ENCODE measurements at places on chromosomes 1 and 21. TPM values are rescaled to one million over a fixed set of nuclear protein-coding genes. Genes with fewer than 3 reads are reported as not detected.

TNFRSF8 gene
- total RNA-seq = 14.9 TPM

DNAJC28 gene
- 0.16 TPM for total RNA-seq

CFHR1 gene
- not detected for total RNA-seq

SPATA1 gene
- total RNA-seq = not detected

G0S2 gene
- 16.3 TPM for total RNA-seq

LCE3D gene
- not detected for total RNA-seq

WNT2B gene
- total RNA-seq = 0.24 TPM

PCAT6 gene
- total RNA-seq = 0.48 TPM

KRTAP13-2 gene
- not detected for total RNA-seq

PODN gene
- total RNA-seq = 0.11 TPM

KIF26B gene
- total RNA-seq = 0.24 TPM

F5 gene
- 149 TPM for total RNA-seq

KRTAP21-1 gene
- not detected for total RNA-seq

C8A gene
- total RNA-seq = not detected

ZNF695 gene
- total RNA-seq = 0.48 TPM

CFAP141 gene
- total RNA-seq = not detected

KCNE2 gene
- not detected for total RNA-seq

CAPZA1 gene
- total RNA-seq = 263 TPM

FCRL1 gene
- total RNA-seq = 0.11 TPM

SRGAP2B gene
- total RNA-seq = 11.0 TPM

ORC1 gene
- 37.3 TPM for total RNA-seq

LCE1B gene
- not detected for total RNA-seq

DDR2 gene
- total RNA-seq = 0.38 TPM

OR10Z1 gene
- not detected for total RNA-seq

ZYG11B gene
- total RNA-seq = 7.7 TPM

ARMH1 gene
- 29.4 TPM for total RNA-seq

RXRG gene
- total RNA-seq = not detected

LEMD1 gene
- total RNA-seq = 0.74 TPM

ZC3H12A gene
- total RNA-seq = 64.8 TPM

NPHP4 gene
- total RNA-seq = 7.1 TPM

PROX1 gene
- 0.13 TPM for total RNA-seq

SUSD4 gene
- 1.0 TPM for total RNA-seq

CELA3A gene
- 4.0 TPM for total RNA-seq

SIM2 gene
- not detected for total RNA-seq

All from activated T-cell treated with anti-CD3 and anti-CD28 coated beads, Interleukin-2, amount 50 U/mL, for 4 hours (primary cell).